ENCODE measurements at places on chromosomes 2 and 18. TPM values are rescaled to one million over a fixed set of nuclear protein-coding genes. Genes with fewer than 3 reads are reported as not detected.

- peak; percentile 39 for DNase-seq
Observed at GRCh38 chr18:24234330-24234729, 95.5 kb downstream of the CABYR start.

Gene CHRNG
- not detected for total RNA-seq

DNA sequence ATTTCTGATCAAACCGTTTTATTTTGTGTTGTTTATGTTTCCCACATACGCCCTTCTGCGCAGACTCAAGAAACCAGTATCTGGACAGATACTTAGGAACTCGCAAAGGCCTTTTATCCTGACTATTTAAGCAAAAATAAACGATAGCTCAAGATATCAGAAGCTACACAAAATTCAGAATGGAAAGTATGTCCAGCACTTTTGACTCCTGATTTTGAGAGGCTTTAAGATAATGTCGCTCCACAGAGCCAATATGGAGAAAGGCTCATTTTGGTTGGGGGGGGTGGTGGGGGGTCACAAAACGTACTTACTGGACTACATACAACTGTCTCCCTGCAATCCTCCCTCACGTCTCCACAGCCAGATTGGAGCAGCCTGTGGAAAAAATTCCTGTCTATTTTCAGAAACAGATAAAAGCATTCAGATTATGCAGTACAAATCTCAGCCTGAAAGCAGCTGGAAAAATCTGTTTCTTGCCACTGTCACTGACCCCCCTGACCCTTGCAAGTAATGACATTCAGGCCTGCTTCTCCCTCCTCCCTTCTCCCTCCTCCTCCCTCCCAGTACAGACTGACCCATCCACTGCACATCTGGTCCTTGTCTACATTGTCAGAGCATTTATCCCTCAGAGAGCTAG, 34.9 kb upstream of the LCLAT1 start:
- no peak for DNase-seq

- DNase-seq, result no peak
Observed at GRCh38 chr2:109017017-109017416, 28.0 kb upstream of the EDAR start.

GRCh38 chr18:59033359-59033758, 106.3 kb upstream of the SEC11C start:
- DNase-seq, result no peak

Gene LRRTM4
- total RNA-seq, result not detected

Gene NABP1
- 58.3 TPM for total RNA-seq

GRCh38 chr2:208827109-208827508, 420.5 kb downstream of the PTH2R start:
- no peak for DNase-seq

DNA sequence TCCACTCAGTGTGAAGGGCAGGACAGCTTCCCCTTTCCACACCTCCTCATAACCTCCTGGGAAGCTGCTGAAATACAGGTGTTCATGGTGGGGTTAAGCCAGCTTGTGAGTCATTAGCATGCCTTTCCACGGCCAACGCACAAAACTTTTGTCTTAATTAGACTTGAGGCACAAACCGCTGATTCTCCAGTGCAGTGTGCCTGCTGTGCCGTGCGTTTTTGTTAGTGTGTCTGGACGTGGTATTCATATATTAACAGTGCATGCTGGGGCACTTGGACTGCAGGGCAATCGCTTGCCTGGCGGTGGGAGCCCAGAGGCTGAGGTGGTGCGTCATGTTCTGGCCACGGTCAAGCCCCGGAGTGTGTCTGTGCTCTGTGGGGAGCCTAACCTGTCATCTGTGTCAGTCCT, 156.2 kb downstream of the SH3RF3 start:
- DNase-seq, result no peak

Gene ARHGAP28
- total RNA-seq, result 8.7 TPM

GRCh38 chr18:5558851-5559250, 15.1 kb upstream of the EPB41L3 start:
- DNase-seq, result no peak

Gene MYO5B
- total RNA-seq, result 31.0 TPM

GRCh38 chr2:66084948-66085590, 349.9 kb upstream of the MEIS1 start:
- no peak for DNase-seq

DNA sequence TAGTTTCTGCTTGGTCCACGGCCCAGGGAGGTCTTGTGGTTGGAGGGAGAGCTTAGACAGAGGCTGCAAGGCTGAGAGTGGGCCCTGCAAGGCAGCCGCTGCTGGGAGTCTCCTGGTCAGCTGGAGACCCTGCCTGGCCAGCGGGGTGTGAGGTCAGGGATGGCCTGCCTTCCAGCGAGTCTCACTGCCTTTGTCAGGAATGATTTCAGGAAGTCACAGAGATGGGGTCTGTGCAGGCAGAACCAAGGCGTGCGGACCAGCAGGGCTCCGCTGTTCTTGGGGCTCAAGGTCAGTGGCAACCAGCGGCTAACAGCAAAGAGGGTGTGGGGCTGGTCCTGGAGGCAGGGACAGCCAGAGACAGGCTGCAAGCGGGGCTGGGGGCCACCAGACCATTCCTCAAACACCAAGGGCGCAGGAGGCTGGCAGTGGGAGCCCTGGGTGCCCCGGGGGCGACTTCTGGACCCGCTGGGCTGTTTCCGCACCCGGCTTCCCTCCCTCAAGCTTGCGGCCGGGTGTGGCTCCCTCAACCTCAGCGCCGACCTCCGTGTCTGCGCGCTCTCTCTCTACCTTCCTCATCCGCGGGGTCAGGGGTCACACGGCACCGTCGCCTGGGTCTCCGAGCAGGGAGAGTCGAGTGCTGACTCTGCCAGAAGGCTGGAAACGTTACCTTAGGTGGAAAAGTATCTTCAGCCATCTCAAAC, 124.5 kb upstream of the CTDP1 start:
- DNase-seq, result no peak

- DNase-seq, result no peak
Observed at GRCh38 chr18:27863780-27864430, 313.0 kb downstream of the CDH2 start.

Gene CABYR
- total RNA-seq, result 2.5 TPM

GRCh38 chr2:233673896-233674295, 2.2 kb downstream of the UGT1A9 start:
- DNase-seq, result no peak

Gene DYNAP
- total RNA-seq, result not detected

Gene ADCYAP1
- total RNA-seq, result 0.82 TPM

DNA sequence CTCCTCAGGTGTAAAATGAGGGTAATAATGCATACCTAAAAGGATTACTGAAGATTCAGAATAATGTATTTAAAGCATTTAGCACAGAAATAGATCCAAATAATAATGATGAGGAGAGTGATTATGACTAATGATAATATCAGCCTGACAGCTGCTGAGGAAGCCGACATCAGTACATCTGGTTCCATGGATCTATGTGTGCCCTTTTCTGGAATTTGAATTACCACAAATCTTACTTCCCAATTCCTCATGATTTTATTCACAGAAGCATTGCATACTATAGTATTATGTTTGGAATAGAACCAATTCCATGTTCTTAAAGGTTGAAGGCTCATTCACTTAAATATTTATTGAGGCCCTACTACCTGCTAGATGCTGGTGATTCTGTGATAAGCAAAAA, 248.9 kb upstream of the THUMPD2 start:
- no peak for DNase-seq

Gene HOXD4
- total RNA-seq, result 1.3 TPM

- no peak for DNase-seq
Observed at GRCh38 chr2:237867465-237867864, 8.0 kb downstream of the RAMP1 start.

DNA sequence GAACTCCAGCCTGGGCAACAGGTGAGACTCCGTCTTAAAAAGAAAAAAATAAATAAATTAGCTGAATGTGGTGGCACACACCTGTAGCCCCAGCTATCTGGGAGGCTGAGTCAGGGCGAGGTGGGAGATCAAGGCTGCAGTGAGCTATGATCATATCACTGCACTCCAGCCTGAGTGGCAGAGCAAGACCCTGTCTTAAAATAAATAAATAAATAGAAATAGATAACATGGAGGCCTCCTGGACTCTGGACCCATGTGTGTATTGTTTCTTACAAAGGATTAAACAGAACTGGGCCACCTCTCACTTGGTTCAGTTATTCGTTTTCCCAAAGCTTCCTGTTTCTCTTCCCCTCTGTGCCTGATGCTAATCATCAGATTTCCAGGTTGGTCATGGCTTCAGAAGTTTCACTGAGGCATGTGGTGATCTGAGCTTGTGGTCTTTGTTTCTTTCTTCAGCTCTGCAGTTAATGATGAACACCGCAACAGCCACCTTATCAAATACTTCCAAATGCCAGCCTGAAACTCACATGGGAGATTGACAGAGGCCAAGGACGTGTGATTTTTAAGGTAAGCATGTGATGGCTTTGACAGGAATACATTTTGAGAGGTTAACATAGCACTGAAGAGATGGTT, 83.3 kb upstream of the MAP4K4 start:
- DNase-seq, result no peak

DNA sequence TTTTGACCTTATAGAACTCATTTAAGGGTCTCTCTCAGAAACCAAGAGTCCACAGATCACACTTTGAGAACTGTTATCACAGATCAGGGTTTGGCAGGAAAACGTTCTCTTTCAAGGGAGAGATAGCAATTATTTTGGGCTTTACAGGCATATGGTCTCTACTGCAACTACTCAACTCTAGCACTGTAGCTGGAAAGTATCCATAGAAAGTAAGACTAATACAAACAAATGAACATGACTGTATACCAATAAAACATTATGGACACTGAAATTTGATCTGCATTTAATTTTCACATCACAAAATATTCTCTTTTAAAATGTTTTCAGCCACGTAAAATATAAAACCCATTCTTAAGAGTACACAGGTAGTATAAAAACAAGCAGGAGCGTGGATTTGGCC, 100.5 kb downstream of the TRIP12 start:
- DNase-seq, result no peak

Gene CERS6
- 39.8 TPM for total RNA-seq

DNA sequence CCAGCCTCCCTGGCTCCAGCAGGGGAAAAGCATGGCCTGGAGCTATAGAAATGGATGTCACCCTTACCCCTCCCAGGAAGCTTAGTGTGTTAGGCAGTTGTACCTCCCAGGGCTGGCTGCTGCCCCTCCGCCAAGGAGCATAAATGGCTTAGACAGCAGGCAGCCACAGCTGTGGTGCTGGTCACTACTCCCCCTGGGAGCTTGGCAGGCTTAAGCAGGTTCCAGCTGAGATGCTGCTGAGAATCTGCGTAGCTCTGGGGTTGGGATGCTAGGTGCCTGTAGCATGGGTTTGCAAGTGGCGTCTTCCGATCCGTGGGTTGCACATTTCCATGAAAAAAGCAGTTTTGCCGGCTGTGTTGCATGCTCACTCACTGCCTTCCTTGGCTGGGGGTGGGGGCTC, 369.7 kb downstream of the CTNNA2 start:
- no peak for DNase-seq

- no peak for DNase-seq
Observed at GRCh38 chr2:64380853-64381527, 73.0 kb upstream of the LGALSL start.

- DNase-seq, result no peak
Observed at GRCh38 chr2:233079473-233079877, 19.3 kb downstream of the INPP5D start.

DNA sequence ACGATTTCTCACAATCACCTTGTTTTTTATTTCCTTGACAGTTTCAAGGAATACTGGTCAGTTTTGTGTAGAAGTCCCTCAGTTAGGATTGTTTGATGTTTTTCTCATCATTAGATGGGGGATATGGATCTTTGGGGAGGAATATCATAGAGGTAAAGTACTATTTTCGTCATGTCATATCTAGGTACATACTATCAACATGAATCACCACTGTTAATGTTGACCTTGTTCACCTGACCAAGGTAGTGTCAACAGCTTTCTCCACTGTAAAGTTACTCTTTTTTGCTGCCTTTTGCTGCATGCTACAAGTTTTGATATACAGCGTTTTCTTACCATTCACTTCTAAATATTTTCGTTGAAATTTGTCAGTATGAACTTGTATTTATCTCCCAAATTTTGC, 32.7 kb downstream of the NLRC4 start:
- DNase-seq, result no peak

DNA sequence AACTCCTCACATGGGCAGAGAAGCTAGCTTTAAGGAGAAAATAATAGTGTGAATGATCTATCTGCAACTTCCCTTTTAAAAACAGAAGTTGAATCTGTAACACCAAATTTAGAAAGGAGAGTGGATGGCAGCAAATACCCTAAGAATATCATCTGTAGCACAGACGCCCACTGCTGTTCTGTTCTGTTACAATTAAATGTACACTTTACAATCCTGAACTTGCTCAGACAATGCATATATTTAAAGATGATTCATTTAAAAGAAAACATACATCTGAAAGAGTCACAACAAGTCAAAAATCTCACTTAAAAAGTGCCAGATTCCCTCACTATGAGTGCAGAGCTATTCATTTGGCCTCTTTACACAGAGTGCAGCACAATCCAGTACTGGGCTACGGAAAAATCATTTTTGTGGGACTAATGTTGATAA, 8.0 kb upstream of the SERTAD2 start:
- DNase-seq, result no peak

- no peak for DNase-seq
Observed at GRCh38 chr2:65392609-65393008, 39.8 kb downstream of the SPRED2 start.

GRCh38 chr2:80303909-80304837, at the start of gene LRRTM1:
TSS of gene LRRTM1 (minus strand) at chr2:80304752. CDS start at chr2:80303819, 933 bp downstream.
- no peak for DNase-seq

Gene TRIM43
- not detected for total RNA-seq

GRCh38 chr2:84999553-84999955, 28.6 kb downstream of the KCMF1 start:
- no peak for DNase-seq

Gene CCL20
- not detected for total RNA-seq

Gene ITPRIPL1
- total RNA-seq, result 6.7 TPM

Gene ABCG5
- not detected for total RNA-seq

- DNase-seq, result no peak
Observed at GRCh38 chr2:54079331-54079730, 36.1 kb upstream of the ACYP2 start.

DNA sequence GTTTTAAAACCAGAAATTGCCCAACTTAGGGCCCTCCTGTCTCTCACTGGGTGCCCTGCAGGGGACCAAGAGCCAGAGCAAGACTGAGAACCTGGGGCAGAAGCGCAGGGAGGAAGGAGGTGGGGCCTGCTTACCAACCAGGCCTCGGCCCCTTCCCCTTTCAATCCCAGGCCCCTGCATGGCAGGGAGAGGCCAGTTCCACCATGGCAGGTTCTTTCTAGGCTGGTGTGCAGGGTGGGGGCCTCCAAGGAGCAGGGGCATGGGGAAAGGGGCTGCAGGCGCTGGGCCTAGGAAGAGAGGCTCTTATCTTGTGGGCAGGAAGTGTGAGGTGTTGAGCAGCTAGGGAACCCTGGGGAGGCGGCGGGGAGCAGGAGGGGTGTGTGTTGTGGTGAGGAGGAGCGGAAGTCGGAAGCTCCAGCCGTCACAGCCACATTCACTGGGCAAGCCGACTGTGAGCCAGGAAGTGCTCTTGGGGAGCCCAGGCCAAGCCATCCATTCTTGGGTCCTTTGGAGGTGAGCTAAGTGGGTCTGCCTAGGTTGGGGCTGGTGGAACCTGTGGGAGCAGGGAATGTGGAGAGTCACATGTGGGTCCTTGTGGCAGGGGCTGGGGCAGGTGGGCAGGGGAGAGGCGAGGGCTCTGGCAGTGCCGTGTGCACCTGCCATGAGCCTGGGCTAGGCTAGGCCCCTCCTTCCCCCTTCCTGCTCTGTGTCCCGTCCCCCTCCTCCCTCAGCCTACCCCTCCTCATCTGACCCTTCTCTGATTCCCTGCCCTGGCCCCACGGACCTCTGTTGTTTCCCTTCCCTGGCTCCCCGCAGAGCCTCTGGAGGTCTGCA, at the start of gene PSD4:
Gene PSD4 (plus strand): TSS at position 430 of the 834 bp plus-strand sequence. CDS start 8,486 bp downstream, outside the sequence.
- no peak for DNase-seq

Measured in omental fat pad (tissue), 4 donors.